ENCODE measurements at places on chromosomes 1 and 21.

DNA sequence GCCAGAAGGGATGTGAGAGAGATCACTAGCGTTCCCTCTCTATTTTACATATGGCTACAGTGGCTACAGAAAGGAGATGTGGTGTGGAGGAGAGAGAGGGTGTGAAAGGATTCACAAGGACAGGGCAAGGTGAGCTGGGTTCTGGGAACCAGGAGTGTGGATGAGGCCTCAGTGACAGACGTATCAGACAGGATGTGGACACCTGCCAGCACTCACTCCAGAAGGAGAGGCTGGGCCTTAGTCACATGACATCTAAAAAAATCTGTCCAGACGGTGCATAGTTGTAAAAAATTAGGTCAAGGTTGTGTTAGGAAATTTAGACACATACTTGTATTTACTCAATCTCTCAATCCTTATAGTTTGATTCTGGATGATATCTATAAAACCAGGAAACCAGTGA is 10.6 kb downstream of the TRIM67 start:
- no peak for DNase-seq

- DNase-seq: no peak
These were observed 4.1 kb downstream of the UROD start for GRCh38 chr1:45016090-45016697.

- no peak for DNase-seq
These were observed 18.6 kb downstream of the KRTAP10-1 start for GRCh38 chr21:44521301-44521927.

DNA sequence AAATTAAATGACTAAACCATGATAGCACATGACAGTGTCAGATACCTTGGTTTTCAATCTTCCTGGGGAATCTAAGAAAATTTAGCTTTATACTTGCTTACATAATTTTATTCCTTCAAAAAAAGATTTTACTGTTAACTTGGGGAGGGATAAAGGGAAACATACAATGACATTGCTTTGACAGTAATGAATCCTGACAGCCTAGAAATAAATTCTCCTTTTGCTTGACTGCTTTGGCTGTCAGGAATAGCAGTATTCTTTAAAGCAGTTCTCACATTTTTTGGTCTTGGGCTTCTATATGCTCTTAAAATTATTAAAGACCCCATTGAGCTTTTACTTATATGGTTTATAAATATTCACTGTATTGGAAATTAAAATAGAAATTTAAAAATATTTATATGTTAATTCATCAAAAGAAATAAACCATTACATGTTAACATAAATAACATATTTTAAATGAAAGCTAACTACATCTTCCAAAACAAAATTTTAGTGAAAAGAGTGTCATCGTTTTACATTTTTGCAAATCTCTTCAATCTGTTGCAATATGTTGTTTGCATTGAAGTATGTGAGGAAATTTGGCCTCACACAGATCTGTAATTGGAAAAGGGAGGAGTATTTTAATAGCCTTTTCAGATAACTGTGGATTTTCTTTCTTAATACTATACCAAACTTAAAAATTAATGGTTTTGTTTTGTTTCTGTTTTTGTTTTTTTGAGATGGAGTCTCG is 16.1 kb downstream of the EPHX4 start:
- no peak for DNase-seq

- peak; percentile 55 for DNase-seq
These were observed 25.6 kb upstream of the NFIA start for GRCh38 chr1:61056573-61057439.

GRCh38 chr1:167617153-167618147 is 12.6 kb upstream of the RCSD1 start:
- DNase-seq: peak; percentile 47

- no peak for DNase-seq
These were observed 165.4 kb downstream of the RUNX1 start for GRCh38 chr21:34883491-34884271.

DNA sequence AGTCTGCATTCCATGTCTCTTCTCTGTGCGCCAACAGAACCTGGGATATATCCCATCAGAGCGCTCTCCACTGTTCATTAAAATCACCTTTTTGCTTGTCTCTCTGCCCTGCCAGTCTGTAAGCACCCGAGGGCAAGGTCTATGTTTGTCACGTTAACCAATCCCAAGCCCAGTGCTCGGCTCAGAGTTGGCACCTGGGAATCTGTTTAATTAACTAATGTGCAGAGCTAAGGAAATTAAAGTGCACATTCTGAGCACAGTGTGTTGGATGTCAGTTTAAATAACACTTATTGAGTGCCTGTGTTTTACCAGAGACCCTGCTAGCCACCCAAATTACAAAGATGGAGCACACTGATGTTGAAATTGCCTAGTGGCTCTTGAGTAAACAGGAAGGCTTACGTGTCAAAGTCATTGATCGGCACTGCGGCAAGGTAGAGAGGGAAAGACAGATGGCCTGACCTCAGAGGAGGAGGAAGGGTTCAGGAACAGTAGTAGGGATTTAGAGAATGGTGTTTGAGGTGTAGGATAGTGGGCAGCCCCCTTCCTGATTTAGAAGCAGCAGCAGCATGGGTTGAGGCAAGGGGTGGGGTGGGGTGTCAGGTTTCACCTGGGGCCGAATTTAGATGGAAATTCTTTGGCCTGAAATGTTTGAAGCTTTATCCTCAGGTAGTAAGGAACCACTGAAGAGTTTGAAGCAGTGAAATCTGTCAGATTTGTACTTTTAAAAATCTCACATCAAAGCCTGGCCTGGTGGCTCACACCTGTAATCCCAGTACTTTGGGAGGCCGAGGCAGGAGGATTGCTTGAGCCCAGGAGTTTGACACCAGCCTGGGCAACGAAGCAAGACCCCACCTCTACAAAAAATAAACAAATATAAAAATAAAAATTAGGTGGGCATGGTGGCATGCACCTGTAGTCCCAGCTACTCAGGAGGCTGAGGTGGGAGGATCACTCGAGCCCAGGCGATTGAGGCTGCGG is 7.7 kb downstream of the ARMH1 start:
- DNase-seq: no peak

- no peak for DNase-seq
These were observed 28.8 kb downstream of the HEATR1 start for GRCh38 chr1:236575523-236575922.

DNA sequence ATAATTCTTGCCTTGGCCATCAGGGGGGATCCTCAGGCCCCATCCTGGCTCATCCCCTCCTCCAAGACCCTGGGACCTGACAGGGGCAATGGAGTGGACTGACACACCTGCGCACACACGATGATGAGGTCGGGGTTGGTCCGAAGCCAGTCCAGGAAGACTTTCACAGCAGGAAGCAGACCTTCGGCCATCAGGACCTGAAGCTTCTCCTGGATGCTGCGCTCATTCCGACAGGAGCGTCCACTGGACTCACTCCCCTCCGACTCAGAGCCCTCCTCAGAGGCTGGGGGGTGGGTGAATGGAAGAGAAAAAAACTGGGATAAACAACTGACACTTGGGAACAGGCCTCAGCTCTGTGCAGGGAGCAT is 15.4 kb upstream of the PAQR6 start:
- DNase-seq: no peak

DNA sequence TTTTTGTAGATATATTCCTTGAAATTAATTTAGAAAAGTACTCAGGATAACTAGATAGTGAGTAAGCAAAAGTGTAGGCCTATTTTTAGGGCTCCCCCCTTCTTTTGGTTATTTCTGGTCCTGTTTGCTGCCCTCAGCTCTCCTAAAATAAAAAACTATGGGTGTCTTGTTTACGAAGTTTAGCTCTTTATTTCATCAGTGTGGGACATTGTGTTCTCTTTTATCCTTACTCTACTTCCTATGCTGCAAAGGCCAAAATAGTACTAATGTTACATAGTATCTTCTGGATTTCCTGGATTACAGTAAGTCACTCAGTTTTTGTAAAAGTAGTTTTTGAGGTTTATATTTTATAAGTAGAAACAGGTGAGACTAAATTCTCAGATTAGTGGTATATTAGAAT is 15.4 kb downstream of the CEP350 start:
- no peak for DNase-seq

DNA sequence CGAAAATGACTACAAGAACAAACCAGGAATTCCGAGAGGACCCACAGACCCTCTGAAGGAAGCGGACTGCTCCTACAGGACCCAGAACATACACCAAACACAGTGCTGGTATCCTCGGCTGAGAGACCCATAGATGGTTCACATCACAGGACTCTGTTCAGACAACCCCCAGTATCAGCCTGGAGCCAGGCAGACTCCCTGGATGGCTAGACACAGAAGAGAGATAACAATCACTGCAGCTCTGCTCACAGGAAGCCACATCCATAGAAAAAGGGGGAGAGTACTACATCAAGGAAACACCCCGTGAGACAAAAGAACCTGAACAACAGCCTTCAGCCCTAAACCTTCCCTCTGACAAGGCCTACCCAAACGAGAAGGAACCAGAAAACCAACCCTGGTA is 434.0 kb upstream of the NR5A2 start:
- DNase-seq: no peak

- no peak for DNase-seq
These were observed 2.9 kb downstream of the KCNJ15 start for GRCh38 chr21:38259665-38260064.

DNA sequence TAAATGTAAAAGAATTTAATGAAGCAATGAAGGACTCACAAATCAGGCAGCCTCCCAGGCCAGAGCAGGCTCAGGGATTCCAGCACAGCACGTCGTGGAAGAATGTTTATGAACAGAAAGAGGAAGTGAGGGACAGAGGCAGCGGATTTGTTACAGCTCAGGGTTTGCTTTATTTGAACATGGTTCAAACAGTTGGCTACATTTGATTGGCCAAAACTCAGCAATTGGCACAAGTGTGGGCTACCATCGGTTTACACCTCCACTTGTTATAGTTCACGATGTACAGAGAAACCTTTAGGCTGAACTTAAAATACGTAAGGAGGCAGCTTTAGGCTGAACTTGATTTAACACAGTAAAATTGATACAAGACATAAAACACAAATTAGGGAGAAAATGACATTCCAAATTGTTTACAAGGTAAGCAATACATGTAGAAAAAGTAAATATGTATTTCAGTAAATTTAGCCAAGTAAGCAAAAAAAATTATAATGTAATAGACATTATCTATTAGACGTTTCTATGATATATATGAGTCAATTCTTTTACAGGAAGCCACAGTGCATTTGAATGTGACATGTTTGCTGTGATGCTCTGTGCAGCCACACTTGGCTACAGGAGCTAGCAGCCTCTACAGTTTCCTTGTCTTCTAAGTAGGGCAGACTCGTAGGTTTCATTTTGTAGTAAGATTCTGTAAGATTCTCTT is 126.5 kb downstream of the ADSS2 start:
- DNase-seq: peak; percentile 38

- DNase-seq: no peak
These were observed 66.3 kb downstream of the OMA1 start for GRCh38 chr1:58480191-58480590.

- DNase-seq: no peak
These were observed 25.9 kb downstream of the ARHGEF16 start for GRCh38 chr1:3480369-3480719.

GRCh38 chr1:192573499-192573898 is 2.1 kb upstream of the RGS1 start:
- DNase-seq: peak; percentile 8

GRCh38 chr21:36980280-36981048 is 14.0 kb upstream of the HLCS start:
- DNase-seq: no peak

GRCh38 chr1:160085686-160086455 is 4.5 kb downstream of the KCNJ9 start:
- peak; percentile 69 for DNase-seq

- no peak for DNase-seq
These were observed 1.8 kb downstream of the TTLL10 start for GRCh38 chr1:1175221-1176062.

DNA sequence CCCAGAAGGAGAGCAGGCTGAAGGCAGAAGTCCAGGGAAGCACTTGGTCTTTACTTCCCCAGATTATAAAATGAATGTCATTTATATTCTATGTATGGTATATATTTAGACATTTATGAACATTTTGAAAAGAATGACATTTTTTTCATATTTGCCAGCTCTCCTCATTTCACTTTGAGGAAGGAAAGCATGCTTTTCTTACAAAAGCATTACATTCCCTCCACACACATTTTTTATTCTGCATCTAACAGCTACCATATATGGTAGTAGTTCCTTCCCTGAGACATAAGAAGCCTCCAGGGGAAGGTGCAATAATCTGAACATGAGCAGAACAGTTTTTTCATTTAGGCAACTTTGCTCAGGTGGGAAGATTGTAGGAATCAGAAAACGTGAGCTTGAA is 94.0 kb downstream of the LRRC7 start:
- peak; percentile 90 for DNase-seq

- peak; percentile 61 for DNase-seq
These were observed 77.5 kb upstream of the KCNK2 start for GRCh38 chr1:215005078-215005477.

DNA sequence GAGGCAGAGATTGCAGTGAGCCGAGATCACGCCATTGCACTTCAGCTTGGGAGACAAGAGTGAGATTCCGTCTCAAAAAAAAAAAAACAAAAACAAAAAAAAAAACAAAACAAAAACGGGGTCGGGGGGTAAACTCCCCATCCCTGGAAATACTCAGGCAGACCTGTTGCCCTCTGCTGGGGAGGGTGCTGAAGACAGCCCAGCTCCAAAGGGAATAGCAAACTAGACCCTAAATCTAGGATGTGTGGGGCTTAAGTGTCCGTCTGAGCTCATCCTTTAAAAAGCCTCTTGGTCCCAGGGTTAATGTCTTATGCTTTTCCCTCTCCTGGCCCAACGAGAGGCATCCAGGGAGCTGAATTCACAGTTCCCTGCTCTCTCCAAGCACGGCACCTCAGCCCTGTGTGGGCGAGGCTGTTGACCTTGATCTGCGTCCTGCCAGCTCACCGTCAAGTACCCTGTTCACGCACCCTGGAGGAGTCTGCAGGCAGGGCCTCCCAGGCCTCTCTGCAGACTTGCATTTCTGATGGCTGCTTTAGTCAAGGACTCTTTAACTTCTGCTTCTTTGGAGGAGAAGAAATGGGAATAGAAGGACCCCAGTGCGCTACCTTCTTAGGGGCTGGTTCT is 22.3 kb downstream of the KCND3 start:
- no peak for DNase-seq

GRCh38 chr1:162421258-162422164 is 9.6 kb upstream of the SH2D1B start:
- DNase-seq: no peak

GRCh38 chr1:172277989-172278388 is 142.5 kb upstream of the C1orf105 start:
- no peak for DNase-seq

- DNase-seq: peak; percentile 32
These were observed 359 bp downstream of the LRRC3 start for GRCh38 chr21:44455524-44456213.

GRCh38 chr1:117318426-117318825 is 48.8 kb upstream of the MAN1A2 start:
- no peak for DNase-seq

- no peak for DNase-seq
These were observed 6.1 kb downstream of the PLPP3 start for GRCh38 chr1:56573311-56573710.

GRCh38 chr1:208781391-208782045 is 537.3 kb upstream of the PLXNA2 start:
- no peak for DNase-seq

GRCh38 chr1:55127827-55128343 is 87.3 kb downstream of the USP24 start:
- no peak for DNase-seq

GRCh38 chr1:207089627-207090355 is 1.1 kb downstream of the C4BPB start:
- DNase-seq: no peak

- no peak for DNase-seq
These were observed 51.6 kb downstream of the CHD5 start for GRCh38 chr1:6128276-6129081.

- no peak for DNase-seq
These were observed 53.4 kb upstream of the CITED4 start for GRCh38 chr1:40915581-40915980.

GRCh38 chr1:202953392-202953791 is 4.7 kb downstream of the ADIPOR1 start:
- DNase-seq: no peak

Data from fibroblast of skin of scalp (primary cell).